GF-D8 (cell line): ENCODE measurements at places on chromosomes 16 and 17.

DNA sequence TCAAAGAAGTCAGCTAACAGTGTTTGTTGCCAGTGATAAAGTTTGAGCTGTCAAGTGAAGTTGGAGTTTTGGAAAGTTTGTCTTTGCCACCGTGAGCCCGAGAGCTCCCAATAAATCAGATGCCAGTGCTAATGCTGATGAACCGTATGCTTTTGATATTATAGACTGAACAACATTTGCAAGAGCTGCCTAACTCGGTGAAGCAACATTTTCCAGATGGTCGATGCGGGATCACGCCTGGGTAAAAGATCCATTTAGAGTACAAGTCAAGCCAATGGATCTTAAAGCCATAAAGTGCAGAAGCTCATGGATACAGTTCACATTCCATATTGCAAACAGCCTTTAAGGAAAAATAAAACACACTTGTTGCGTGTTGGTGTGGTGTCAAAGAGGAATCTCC is 9.6 kb downstream of the BANP start:
- no peak for DNase-seq

GRCh38 chr16:87706278-87707000 is 59.3 kb downstream of the KLHDC4 start:
- DNase-seq, result no peak

GRCh38 chr16:71383054-71383773 is 24.7 kb downstream of the CALB2 start:
- no peak for DNase-seq

DNA sequence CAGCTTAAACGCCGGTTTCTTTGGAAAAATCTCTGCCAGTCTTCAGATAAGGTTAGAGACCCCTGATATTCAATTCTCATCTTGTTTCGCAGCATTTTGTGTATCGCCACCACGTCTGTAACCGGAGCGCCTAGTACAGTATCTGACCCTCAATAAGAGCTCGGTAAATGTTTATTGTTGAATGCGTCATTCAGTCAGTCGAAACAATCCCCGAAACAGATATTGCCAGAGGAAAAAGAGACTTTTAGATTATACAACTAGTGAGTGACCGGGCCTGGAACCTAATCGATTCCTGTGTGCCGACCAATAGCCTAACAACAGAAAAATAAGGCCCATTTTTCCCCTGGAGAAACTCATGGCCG is 626 bp downstream of the PELP1 start:
- no peak for DNase-seq

DNA sequence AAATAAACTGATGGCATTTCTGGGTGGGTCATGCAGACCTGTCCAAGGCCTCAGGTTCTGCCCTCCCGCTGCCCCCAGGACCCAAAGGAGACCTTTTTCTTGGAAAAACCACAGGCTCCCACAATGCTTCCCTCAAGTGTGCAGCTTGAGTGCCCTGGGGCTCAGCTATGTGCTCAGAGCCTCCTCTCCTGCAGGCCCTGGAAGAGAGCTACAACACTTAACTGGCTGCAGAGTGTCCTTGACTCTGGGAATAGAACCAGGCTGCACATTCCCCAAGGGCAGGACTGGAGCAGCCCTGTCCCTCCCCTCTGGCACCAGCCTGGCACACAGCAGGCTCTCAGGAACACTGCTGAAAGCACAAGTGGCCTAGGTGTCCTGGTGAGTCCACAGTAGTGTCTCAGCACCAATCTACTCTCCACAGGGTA is 4.8 kb upstream of the SREBF1 start:
- no peak for DNase-seq

DNA sequence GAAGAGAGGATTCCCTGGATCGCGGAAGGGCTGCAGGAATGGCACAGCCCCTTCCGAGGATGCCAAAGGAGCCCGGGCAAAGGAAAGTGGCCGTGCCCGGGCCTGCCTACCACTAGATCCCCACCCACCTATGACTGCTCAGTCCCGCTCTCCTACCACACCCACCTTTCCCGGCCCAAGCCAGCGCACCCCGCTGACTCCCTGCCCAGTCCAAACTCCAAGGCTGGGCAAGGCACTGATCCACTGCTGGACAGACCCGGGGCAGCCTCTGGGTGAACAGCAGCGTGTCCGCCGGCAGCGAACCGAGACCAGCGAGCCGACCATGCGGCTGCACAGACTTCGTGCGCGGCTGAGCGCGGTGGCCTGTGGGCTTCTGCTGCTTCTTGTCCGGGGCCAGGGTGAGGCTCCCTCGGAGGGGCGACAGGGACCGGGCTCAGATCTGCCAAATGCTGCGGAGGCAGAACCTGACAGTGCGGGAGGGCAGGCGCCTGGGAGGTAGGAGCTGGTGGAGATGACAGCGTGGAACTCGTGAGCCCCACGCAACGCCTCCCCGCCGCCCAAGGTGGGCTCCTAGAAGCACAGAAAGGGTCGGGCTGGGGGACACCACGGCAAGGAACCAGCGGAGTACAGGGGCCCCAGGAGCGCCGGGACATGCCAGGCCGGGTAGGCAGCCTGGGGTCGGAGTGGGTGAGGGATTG is at the start of gene CES2:
TSS of gene CES2 (plus strand) at position 203 of the 698 bp plus-strand sequence. CDS start at position 323, 120 bp downstream.
- no peak for DNase-seq

- no peak for DNase-seq
These were observed 13.2 kb downstream of the UTP4 start for GRCh38 chr16:69145658-69146057.

GRCh38 chr16:82601989-82602640 is 24.7 kb upstream of the CDH13 start:
- no peak for DNase-seq

DNA sequence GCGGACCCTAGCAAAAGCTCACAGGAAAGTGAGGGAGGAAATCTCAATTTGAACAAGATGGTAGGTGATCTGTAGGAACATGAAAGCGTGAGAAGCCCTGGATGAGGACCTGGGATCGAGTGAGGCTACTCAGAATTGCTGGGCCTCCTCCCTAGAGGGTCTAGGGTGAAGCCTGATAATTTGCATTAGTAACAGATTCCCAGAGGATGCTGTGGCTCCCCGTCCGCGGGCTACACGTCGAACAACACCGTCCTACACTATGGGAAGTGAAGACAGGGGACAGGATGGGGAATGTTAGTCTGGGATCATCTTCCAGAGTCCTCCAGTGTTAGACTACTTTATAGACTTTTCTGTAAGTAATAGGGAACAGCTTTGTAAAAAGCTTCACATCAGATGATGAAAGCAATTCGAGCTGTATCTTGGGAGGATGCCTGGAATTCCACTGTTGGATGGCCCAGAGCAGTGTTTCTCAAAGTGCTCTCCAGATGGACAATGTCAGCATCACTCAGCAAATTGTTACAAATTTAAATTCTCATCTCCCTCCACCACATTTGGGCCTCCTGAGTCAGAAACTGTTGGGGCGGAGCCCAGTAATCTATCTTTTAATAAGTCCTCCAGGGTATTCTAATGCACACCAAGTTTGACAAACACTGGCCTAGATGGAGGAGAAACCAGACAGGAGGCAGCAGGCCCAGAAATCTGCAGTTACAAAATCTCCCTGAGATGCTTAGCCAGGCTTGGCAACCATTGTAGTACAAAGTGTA is 6.5 kb downstream of the FNDC8 start:
- DNase-seq, result no peak

- DNase-seq, result no peak
These were observed 580 bp downstream of the BCAR1 start for GRCh38 chr16:75250809-75251279.

DNA sequence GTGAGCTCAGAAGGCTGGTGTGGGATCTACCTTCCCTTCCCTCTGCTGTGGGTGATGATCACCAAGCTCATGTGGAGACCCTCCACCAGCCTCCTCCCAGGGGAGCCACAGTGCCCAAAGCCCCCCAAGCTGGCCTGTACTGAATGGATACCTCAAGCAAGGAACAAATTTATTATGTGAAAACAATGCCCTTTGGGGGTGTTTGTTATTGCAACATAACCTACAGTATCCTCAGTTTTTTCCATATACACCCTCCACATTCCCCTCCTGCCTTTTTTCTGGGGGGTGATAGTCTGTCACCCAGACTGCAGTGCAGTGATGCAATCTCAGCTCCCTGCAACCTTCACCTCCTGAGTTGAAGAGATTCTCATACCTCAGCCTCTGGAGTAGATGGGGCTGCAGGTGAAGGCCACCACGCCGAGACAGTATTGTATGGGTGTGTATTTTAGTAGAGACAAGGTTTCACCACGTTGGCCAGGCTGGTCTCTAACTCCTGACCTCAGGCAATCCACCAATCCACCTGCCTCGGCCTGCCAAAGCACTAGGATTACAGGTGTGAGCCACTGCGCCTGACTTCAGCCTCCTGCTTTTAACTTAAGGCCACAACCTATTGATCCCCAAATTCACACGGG is 215.9 kb downstream of the CPPED1 start:
- no peak for DNase-seq

DNA sequence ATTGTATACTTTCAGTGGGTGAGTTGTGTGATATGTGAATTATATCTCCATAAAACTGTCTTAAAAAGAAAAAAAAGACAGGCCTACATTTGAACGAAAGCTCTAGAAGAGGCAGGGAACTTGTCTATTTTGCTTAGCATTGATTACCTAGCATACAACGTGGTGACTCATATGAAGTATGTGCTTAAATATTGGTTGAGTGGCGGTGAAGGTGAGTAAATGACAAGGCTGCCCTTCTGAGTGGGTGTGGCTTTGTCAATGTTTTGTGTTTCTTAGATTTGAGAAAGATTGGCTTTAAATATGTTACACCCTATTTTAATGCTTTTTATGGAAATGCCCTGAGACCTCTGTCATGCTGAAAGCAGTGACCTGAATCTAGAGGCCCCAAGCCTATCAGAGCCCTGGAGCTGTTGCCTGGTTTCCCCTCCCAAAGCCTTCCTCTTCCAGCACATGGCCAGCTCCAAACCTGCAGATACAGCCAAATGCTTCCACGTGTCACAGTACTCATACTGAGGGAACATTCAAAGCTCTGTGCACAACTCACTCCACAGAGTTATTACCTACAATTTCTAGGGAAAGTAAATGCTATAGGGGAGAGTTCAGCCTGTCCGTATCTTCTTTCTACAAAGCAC is 260.0 kb downstream of the PHKB start:
- DNase-seq, result no peak

DNA sequence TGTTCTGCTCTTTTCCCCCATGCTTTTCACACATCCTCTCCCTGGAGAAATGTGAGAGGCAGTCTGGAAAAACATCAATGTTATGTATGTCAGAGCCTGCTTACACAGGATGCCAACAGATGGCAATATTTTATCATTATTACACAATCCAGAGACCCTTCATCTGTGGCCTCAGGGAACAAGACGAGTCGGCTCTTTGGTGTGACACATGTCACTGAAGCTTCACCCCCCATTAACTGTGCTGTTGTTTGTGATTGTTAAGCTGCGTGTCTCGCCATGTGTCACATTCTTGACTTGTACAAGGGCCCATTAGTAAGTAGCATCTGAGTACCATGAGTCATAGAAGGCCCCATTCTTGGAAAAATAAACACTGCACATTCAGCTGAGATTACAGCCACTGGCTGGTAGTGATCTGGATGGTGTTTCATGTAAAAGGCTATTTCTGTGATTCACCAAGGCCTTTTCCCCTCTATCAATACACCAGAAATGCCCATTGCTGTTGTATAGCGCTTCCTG is 682.1 kb upstream of the SOX9 start:
- DNase-seq, result no peak
